ENCODE measurements at places on chromosomes 2 and 18. TPM values are rescaled to one million over a fixed set of nuclear protein-coding genes. Genes with fewer than 3 reads are reported as not detected.

SLC9A4 gene
- total RNA-seq, result 3.1 TPM

GORASP2 gene
- total RNA-seq, result 77.7 TPM

DCAF17 gene
- 26.4 TPM for total RNA-seq

BUB1 gene
- 14.4 TPM for total RNA-seq

SLC25A12 gene
- total RNA-seq, result 14.1 TPM

DNA sequence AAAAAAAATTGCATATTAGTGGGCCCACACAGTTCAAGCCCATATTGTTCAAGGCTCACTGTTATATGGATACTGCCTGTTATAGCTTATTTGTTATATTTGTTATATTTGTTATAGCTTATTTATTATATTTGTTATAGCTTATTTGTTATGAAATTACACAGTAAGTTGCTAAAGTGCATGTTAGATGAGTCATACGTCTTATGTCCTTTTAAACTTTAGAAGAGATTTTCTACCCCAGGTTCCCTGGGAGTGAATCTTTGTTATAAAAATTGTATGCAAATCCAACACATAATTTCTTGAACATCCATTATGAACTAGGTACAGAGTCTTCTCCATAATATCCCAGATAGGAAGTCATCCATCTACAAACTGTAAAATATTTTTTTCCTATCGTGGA is 22.1 kb downstream of the HTR2B start:
- no peaks in the 10 kb centered on the region for H3K4me1 ChIP-seq
- DNase-seq, result no peak
- H3K36me3 ChIP-seq, result peaks cover 38% of the 10 kb centered on the region

GRCh38 chr2:15284614-15285013 is 276.5 kb downstream of the NBAS start:
- peaks cover under 1% of the 10 kb centered on the region for H3K4me1 ChIP-seq
- no peak for DNase-seq
- H3K36me3 ChIP-seq, result peaks cover 35% of the 10 kb centered on the region
- no peak overlapping the region for H3K4me3 ChIP-seq
- H3K27me3 ChIP-seq, result no peaks in the 10 kb centered on the region

SLC8A1 gene
- total RNA-seq, result 42.1 TPM

- no peak overlapping the region for H3K27ac ChIP-seq
- H3K36me3 ChIP-seq, result no peaks in the 10 kb centered on the region
- no peak overlapping the region for H3K4me3 ChIP-seq
- H3K27me3 ChIP-seq, result peaks cover 6% of the 10 kb centered on the region
- no peak for DNase-seq
- H3K4me1 ChIP-seq, result peaks cover 4% of the 10 kb centered on the region
These were observed 65.7 kb downstream of the KLHL14 start for GRCh38 chr18:32707147-32707546.

SLC4A5 gene
- total RNA-seq, result 6.4 TPM

- peaks cover 3% of the 10 kb centered on the region for H3K36me3 ChIP-seq
- H3K4me3 ChIP-seq, result no peak overlapping the region
- no peak overlapping the region for H3K27ac ChIP-seq
- no peak for DNase-seq
- no peaks in the 10 kb centered on the region for H3K27me3 ChIP-seq
These were observed 381.2 kb downstream of the TXNL1 start for GRCh38 chr18:56257205-56257604.

DNA sequence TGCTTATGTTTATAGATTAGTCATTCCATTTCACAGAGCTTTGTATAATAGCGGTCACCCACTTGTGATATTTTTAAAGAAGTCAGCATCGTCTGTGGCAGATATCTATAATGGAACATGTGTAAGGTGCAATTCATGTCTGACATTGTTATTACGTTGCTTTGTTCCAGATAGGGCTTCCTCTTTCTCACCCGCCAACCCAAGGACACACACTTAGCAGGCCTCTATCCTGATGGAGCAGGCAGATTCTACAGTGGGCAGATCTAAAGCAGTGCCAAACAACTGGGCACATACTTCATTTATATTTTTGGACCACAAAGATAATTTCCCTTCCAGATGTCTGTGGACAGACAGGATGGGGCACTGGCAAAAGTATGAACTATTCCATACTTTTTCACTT is 573.1 kb downstream of the TDRD15 start:
- no peaks in the 10 kb centered on the region for H3K36me3 ChIP-seq
- no peak overlapping the region for H3K4me3 ChIP-seq
- no peaks in the 10 kb centered on the region for H3K4me1 ChIP-seq

TGFBRAP1 gene
- 17.5 TPM for total RNA-seq

GRCh38 chr2:770776-771175 is 93.6 kb upstream of the TMEM18 start:
- H3K27ac ChIP-seq, result no peak overlapping the region
- H3K36me3 ChIP-seq, result no peaks in the 10 kb centered on the region
- no peak overlapping the region for H3K4me3 ChIP-seq
- DNase-seq, result no peak

DNA sequence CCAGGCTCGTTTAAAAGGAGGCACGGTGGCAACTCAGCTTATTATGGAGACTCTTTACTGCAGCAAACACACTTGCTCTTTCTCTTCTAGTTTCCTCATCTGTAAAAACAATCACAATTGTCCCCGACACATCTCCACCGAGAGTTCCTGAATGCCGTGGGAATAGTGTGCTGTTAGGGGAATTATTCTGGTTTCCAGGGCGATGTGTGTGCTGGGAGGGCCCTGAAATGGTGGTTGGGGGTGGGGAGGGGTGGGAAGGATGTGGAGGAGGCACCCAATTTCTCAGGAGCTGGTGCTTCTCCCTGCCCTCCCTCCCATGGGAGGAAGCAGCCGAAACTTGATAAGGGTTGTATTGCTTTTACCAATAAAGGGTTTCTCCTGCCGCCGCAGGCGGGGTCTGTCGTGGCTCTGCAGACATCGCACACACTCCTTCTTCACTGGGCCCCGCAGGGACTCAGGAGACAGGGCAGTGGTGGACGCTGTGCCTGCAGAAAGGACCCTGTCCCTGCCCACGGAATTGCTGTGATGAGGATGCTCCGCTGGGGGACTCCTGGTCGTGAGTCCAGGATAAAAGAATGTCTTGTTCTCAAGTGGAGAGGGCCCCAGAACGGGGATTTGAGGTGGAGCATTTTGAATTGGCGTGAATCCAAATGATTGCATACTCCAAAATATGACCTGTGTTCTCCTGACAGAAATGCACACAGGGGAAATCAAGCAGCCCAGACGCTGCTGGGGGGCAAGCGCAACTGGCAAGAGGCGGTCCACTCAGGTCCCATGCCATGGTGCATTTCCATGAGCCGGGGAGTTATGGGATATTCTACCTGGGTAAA is 119.2 kb downstream of the ACKR3 start:
- no peak for DNase-seq
- H3K36me3 ChIP-seq, result no peaks in the 10 kb centered on the region
- H3K27me3 ChIP-seq, result peaks cover 15% of the 10 kb centered on the region
- H3K4me3 ChIP-seq, result no peak overlapping the region
- peaks cover 68% of the 10 kb centered on the region for H3K4me1 ChIP-seq
- no peak overlapping the region for H3K27ac ChIP-seq

GRCh38 chr2:111117598-111118480 is 2.9 kb upstream of the BCL2L11 start:
- H3K4me1 ChIP-seq, result peaks cover 16% of the 10 kb centered on the region
- no peaks in the 10 kb centered on the region for H3K36me3 ChIP-seq

- H3K4me1 ChIP-seq, result no peaks in the 10 kb centered on the region
- H3K36me3 ChIP-seq, result no peaks in the 10 kb centered on the region
- H3K4me3 ChIP-seq, result no peak overlapping the region
- no peaks in the 10 kb centered on the region for H3K27me3 ChIP-seq
These were observed 406.4 kb upstream of the VWC2L start for GRCh38 chr2:214004463-214004862.

DNA sequence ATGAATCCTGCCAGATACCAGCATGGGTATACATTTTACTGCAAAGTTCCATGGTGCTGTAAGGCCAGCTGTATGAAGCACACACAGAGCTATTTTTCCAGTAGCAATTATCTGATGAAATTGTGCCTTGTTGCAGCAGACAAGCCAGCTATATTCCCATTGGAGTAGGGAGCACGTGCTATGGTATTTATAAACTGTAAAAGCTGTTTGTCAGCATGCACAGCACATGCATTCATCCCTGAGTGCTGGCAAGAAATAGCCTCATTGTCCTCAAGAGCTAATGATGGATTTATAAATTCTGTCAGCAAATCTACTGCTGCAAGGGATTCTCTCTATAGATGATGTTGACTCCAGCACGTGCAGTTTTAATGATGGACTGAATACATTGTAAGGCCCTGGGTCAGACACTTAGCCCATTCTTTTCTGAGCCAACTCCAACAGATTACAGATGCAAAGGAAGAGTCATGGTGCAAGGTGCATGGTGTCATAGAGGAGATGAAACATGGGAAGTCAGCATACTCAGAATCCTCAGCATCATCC is 61.7 kb downstream of the KCNS3 start:
- no peaks in the 10 kb centered on the region for H3K36me3 ChIP-seq
- H3K4me3 ChIP-seq, result no peak overlapping the region
- no peak overlapping the region for H3K27ac ChIP-seq
- H3K4me1 ChIP-seq, result no peaks in the 10 kb centered on the region
- DNase-seq, result no peak

DNA sequence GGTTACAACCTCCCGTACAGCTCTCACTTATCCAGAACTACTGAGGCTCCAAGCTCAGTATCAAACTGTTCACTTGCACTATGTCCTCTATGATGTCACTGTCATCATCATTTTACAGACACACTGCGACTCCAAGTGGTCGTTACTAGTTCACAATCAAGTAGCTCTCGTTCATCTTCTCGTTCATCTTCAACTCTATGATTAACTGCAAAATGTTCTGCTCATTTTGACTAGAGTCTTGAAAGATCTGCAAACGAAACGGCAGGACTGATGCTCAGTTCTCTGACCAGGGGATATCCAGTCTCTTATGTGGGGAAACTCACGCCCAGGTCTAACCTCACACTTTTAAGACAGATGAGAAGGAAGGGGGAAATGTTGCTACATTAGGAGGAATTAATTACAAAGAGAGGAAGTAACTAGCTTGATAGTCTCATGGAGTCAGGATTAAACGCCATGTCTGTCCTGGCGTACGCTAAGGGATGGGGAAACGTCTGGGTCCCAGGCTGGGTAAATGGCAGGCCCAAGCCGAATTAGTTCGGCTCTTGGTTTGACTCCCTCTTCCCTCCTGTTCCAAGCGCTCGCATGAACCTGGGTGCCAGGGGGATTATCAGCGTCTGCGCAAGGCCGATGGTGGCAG is 794 bp upstream of the CHCHD5 start:
- H3K27ac ChIP-seq, result peak overlapping the region; percentile 100
- H3K27me3 ChIP-seq, result no peaks in the 10 kb centered on the region
- H3K4me3 ChIP-seq, result peak overlapping the region; percentile 90
- H3K4me1 ChIP-seq, result peaks cover 14% of the 10 kb centered on the region

DNA sequence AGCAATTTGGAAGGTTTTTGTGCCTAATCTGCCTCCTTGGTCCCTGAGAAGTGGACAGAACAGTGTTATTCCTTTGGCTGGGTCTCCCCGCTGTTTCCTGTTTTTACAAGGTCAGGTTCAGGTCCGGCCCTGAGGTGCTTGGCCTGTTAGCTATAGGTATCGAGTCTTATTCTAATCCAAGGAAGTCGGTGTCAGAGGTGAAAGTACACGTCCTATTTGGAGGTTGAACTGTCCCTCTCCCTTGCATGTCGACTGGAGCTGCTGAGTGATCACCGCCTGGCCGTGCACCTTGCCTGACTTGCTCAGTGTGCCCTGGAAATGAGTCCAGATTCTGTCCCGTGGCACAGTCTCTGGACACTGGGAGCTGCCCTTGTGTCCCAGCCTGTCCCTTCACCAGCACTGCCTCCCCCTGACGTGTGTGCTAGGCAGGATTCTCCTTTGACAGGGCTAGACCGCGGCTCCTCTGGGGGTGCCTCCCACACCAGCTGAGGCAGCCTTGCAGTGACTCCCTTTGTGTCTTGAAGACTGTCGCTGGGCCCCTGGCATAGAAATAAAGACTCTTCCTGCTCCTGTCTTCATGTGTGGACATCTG is 65.7 kb upstream of the RBM44 start:
- H3K4me1 ChIP-seq, result peaks cover 40% of the 10 kb centered on the region
- peaks cover 7% of the 10 kb centered on the region for H3K36me3 ChIP-seq
- peak overlapping the region; percentile 79 for H3K27ac ChIP-seq
- no peaks in the 10 kb centered on the region for H3K27me3 ChIP-seq
- H3K4me3 ChIP-seq, result peak overlapping the region; percentile 49
- no peak for DNase-seq
